Endodermal cell (in vitro differentiated cells): ENCODE measurements at places on chromosomes 6 and 20.

GRCh38 chr6:84280030-84280429, 52.6 kb upstream of the CEP162 start:
- no peak for DNase-seq
- no peak overlapping the region for H3K4me3 ChIP-seq
- H3K27ac ChIP-seq: no peak overlapping the region
- H3K36me3 ChIP-seq: no peaks in the 10 kb centered on the region

DNA sequence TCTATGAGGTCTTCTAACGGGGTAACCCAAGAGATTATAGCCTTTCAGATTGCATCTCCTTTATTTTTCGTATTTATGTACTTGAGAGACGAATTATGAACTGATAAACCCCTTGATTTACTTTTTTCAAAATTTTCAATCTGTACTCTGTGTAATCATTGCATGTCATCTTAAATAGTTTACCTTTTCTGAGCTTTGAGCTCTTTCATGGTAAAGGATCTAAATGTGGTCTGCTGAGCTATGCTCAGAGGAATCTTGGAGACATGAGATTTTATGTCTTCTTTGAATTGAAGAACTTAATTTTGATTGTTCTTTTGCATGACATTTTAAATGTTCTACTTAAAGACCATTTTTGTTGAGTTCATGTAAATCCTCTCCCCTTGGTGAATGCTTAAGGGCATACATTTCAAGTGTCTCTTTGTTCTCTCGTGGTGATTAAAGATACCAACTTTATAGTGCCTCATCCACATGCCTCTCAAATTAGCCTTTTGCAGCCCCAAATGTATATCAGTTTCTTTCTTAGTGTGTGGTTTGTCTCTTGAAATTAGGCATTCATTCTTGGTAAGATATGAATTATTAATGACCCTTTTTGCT, 116.3 kb upstream of the SCGN start:
- H3K27me3 ChIP-seq: no peaks in the 10 kb centered on the region
- H3K4me1 ChIP-seq: no peaks in the 10 kb centered on the region
- peaks cover 15% of the 10 kb centered on the region for H3K36me3 ChIP-seq
- no peak overlapping the region for H3K27ac ChIP-seq

GRCh38 chr6:6179858-6180623, 140.4 kb downstream of the F13A1 start:
- H3K4me1 ChIP-seq: no peaks in the 10 kb centered on the region
- H3K36me3 ChIP-seq: no peaks in the 10 kb centered on the region
- H3K4me3 ChIP-seq: no peak overlapping the region
- no peak overlapping the region for H3K27ac ChIP-seq
- DNase-seq: peak; percentile 55
- H3K27me3 ChIP-seq: no peaks in the 10 kb centered on the region

DNA sequence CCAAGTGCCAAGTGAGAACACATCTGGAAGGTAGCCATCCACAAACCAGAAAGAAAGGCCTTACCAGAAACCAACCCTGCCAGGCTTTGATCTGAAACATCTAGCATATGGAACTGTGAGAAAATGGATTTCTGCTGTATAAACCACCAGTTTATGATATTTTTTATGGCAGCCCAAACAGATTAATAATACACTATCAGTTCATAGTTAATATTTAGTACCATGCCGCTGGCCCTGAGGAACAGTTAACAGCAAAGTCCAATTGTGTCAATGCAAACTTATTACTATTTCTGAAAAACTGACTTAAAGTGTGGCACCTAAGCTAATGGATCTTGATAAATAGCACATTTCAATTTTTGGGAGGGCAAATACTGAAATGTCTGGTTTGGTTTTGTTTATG, 35.4 kb upstream of the PRSS35 start:
- H3K36me3 ChIP-seq: no peaks in the 10 kb centered on the region
- no peak overlapping the region for H3K4me3 ChIP-seq
- no peaks in the 10 kb centered on the region for H3K27me3 ChIP-seq
- DNase-seq: no peak

DNA sequence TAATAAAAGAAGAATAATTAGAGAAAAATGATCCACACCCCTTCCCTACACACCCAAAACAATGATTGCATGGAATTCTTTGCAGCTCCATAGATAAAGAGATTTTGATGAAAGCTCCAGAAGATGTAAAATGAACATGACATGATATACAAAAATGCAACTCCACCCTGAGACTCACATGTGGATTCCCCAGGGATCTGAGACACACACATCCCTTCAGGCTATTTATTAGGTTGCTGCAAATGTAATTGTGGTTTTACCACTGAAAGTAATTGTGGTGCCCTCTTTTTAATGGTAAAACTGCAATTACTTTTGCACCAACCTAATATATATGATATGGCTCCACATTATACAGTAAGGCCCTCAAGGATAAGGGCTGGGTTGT, 40.4 kb upstream of the TBC1D7 start:
- DNase-seq: no peak
- no peaks in the 10 kb centered on the region for H3K27me3 ChIP-seq
- no peaks in the 10 kb centered on the region for H3K36me3 ChIP-seq
- H3K27ac ChIP-seq: no peak overlapping the region
- H3K4me1 ChIP-seq: no peaks in the 10 kb centered on the region

GRCh38 chr6:19988555-19988954, 151.4 kb downstream of the ID4 start:
- no peak overlapping the region for H3K27ac ChIP-seq
- no peak overlapping the region for H3K4me3 ChIP-seq
- peaks cover 5% of the 10 kb centered on the region for H3K27me3 ChIP-seq
- H3K4me1 ChIP-seq: no peaks in the 10 kb centered on the region
- no peak for DNase-seq

GRCh38 chr6:135066806-135067205, 12.2 kb upstream of the HBS1L start:
- no peak overlapping the region for H3K27ac ChIP-seq
- H3K27me3 ChIP-seq: no peaks in the 10 kb centered on the region
- no peak overlapping the region for H3K4me3 ChIP-seq
- DNase-seq: no peak
- peaks cover 5% of the 10 kb centered on the region for H3K4me1 ChIP-seq
- no peaks in the 10 kb centered on the region for H3K36me3 ChIP-seq

DNA sequence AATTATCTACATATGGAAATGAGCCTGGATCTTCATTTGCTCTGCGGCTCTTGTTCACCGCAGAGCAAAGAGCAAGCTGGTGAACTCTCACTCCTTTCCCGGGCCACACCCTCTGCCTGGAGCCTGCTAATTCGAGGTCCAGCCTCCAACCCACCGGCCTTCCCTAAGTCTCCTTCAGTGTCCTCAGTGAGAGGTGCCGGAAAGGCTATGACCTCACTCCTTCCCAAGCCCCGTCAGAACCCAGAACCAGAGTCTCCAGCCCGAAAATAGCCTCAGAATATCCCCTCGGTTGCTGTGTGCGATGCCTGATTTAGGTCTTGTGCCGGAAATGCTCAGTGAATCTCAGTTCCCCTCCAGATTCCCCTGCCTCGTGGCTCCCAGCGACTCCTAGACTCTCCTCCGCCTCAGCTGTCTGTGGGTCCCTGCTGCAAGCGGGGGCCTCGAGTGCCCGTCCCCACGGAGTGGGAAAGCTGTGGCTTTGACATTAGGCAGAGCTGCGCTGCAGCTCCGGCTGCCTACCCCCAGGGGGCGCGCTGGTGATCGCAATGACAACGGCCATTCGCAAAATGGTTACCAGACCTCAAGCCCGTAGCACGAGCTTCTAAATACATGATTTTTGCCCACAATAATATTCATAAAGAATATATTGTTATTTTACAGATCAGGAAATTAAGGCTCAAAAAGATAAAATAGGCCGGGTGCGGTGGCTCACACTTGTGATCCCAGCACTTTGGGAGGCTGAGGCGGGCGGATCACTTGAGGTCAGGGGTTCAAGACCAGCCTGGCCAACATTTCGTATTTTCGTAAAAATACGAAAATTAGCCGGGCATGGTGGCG, 4.1 kb upstream of the BNIP5 start:
- peak; percentile 91 for DNase-seq
- peaks cover 3% of the 10 kb centered on the region for H3K4me1 ChIP-seq
- H3K27me3 ChIP-seq: peaks cover 20% of the 10 kb centered on the region
- H3K36me3 ChIP-seq: no peaks in the 10 kb centered on the region

DNA sequence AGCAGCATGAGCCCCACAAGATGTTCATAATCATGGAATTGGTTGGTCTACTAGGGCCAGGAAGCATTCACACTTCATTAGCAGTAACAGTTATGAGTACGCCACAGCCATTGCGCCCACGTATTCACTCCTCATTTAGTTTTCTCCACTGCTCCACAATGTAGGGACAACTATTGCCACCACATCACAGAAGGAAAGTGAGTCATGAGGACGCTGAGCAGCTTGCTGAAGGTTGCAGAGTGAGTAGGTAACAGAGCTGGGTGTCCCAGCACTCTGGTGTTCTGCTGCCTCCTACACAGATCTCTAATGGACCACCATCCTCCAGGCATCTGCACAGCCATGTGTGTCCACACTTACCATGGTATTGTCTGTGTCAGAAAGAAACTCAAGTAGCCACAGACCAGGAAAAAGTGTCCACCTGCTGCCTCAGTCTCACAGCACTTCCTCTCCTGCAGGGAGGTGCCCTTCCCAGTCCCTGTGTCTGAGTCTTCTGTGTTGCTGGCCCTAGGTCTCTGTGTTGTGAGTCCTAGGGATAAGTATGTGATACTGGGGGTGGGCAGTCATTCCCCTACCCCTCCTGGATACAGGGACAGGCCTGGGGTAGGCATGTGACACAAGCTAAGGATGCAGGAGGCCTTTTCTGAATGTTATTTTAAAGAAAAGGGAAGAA, 103.9 kb downstream of the TTLL2 start:
- no peak for DNase-seq

DNA sequence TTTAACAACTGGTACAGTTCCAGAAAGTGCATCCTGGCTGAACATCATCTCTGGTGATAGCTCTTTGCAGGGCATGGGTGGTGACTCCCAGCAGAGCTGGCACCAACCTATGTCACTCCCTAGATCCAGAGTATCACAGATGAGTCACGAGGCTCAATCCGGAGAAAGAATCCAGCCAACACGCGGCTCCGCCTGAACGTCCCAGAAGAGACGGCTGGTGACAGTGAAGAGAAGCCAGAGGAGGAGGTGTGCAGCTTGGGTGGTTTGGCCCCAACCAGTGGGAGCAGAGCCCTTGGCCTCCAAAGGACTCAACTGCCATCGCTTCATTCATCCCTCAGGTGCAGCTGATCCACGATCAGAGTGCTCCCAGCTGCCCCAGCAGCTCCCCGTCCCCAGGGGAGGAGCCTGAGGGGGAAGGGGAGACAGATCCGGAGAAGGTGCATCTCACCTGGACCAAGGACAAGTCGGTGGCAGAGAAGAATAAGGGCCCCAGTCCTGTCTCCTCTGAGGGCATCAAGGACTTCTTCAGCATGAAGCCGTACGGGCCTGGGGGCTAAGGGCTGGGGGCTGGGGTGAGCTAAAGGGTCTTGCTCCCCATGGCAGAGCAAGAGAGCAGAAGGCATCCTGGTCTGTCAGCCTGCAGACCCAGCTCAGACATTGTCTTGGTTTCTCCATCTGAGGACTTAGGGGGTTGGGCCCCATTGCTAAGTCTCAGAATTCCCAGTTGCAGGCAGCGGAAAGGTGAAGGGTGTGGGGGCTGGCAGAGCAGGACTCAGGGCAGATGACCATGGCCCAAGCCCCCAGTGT, 27.2 kb downstream of the SLC12A5 start:
- peaks cover 89% of the 10 kb centered on the region for H3K27me3 ChIP-seq
- H3K36me3 ChIP-seq: peaks cover 4% of the 10 kb centered on the region
- no peak overlapping the region for H3K4me3 ChIP-seq
- DNase-seq: no peak

GRCh38 chr6:32087574-32088486, 21.3 kb downstream of the TNXB start:
- no peak overlapping the region for H3K4me3 ChIP-seq
- no peak overlapping the region for H3K27ac ChIP-seq
- no peaks in the 10 kb centered on the region for H3K36me3 ChIP-seq
- H3K27me3 ChIP-seq: peaks cover 36% of the 10 kb centered on the region
- DNase-seq: peak; percentile 96

DNA sequence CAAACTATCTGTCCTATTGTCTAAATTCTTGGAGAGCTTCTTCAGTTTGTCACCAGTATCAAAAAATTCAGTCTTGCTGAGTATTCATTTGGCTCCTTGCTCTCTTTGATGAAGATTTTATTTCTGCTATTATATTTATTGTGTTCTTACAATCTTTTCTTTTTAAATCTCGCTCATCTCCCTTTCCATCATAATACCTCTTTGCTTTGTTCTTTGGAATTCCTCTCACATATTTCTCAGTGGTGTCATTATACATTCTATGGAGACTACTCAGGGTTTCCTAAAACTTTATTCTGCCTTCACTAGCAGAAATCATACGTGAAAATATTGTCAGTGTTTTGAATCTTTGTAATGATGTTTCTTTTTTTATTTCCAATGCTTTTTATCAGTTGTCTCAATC, 445.2 kb upstream of the ID4 start:
- no peaks in the 10 kb centered on the region for H3K4me1 ChIP-seq
- no peak overlapping the region for H3K27ac ChIP-seq
- no peak for DNase-seq
- H3K27me3 ChIP-seq: no peaks in the 10 kb centered on the region

DNA sequence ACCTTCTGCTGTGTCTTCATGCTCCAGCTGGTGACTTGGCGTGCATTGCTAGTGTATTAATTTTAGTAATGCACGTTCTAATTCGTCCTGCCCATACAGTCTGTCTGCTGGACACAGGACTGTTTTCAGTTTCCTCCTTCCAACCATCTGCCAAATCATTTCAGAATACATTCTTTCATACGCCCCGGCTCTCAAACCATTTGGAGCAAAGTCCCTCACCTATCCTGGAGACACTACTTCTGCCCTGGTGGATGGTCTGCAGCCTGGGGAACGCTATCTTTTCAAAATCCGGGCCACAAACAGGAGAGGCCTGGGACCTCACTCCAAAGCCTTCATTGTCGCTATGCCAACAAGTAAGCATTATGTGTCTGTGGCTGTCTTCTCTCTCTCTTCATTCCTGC, 60.5 kb downstream of the FNDC1 start:
- H3K27me3 ChIP-seq: peaks cover 48% of the 10 kb centered on the region
- H3K4me1 ChIP-seq: no peaks in the 10 kb centered on the region
- no peaks in the 10 kb centered on the region for H3K36me3 ChIP-seq
- H3K4me3 ChIP-seq: no peak overlapping the region
- DNase-seq: no peak
- H3K27ac ChIP-seq: no peak overlapping the region

GRCh38 chr6:107731422-107732319, 92.4 kb downstream of the SCML4 start:
- H3K27ac ChIP-seq: no peak overlapping the region
- H3K4me1 ChIP-seq: no peaks in the 10 kb centered on the region
- peaks cover 100% of the 10 kb centered on the region for H3K27me3 ChIP-seq
- no peaks in the 10 kb centered on the region for H3K36me3 ChIP-seq
- H3K4me3 ChIP-seq: no peak overlapping the region

DNA sequence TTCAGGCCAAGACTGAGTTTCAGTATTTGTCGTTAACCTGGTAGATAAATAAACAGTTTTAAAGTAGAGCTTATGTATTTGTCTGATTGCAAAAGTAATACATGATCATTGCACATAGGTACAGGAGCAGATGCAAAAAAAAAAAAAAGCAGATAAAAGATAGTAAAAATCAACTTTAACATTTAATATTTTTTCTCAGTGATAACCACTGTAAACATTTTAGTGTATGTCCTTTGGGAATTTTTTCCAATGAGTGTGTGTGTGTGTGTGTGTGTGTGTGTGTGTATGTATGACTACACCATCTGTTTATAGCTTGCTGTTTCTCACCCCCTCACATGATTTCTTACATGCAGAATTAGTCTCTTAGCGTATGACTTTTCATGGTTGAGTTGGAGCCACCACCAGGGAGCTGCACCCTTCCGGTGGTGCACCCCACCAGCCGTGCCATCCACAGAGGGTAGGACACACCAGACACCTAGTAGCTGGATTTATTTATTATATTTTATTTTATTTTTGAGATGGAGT, 26.3 kb downstream of the WRNIP1 start:
- no peak overlapping the region for H3K27ac ChIP-seq
- H3K36me3 ChIP-seq: peaks cover 11% of the 10 kb centered on the region
- no peaks in the 10 kb centered on the region for H3K27me3 ChIP-seq
- H3K4me1 ChIP-seq: no peaks in the 10 kb centered on the region
- no peak for DNase-seq
